Frontal cortex (tissue), 4 donors: ENCODE measurements at places on chromosomes 12 and 14. TPM values are rescaled to one million over a fixed set of nuclear protein-coding genes. Genes with fewer than 3 reads are reported as not detected.

The KRT79 gene
- not detected for total RNA-seq

The RDH16 gene
- total RNA-seq: 0.41 TPM

The KRT71 gene
- not detected for total RNA-seq

DNA sequence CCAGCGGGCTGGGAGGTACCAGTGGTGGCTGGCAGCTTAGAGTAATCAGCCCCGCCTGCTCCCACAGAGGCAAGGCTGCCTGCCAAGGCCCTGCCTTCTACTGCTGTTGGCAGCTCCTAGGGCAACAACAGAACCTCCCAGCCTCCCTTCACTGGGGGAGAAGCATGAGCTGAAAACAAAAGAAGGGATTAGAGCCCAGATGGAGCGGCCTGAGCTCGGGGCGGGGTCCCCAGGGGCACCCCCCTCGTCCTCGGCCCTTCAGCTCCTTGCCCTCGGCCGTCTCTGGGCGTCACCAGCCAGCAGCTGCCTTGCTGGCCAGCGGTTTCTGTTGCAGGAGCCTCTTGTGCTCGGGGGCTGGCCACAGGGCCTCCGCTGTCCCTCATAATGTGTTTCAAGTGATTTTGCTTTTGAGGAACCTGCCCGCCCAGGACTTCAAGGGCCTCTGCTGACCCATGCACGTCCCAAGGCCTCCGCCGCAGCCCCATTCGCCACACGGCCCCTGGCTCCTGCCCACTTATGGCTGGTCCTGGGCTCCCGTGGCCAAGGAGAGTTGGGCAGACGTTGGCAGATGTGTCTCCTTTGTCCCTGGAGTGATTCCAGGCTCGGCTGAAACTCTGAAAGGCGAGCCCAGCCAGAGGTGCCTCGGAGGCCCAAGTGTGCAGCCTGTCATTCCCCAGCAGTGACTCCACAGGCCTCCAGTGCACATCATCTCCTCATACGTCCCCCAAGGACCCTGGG is 49.7 kb downstream of the PSMA6 start:
- peak; percentile 79 for DNase-seq

- no peak for DNase-seq
Measured at GRCh38 chr12:105676694-105677093, 346.2 kb downstream of the C12orf75 start.

DNA sequence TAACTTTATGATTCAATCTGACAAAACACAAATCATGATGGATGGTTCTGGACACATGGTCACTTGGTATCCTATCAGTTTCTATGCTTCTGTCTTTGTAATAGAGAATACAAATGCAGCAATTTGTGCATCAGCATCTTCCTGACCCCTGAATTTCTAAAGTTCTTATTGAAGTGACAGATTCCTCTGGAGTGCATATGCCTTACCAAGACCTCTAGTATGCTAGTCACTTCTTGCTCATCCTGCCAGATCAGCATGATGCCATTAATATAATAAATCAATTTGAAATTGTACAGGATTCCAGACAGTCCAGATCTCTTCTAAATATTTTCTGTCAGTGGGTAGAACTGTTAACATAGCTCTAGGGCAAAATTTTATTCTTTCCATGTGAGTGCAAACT is 40.6 kb upstream of the GLIPR1 start:
- DNase-seq: no peak

GRCh38 chr12:46609674-46610073 is 216.1 kb downstream of the SLC38A4 start:
- DNase-seq: no peak

DNA sequence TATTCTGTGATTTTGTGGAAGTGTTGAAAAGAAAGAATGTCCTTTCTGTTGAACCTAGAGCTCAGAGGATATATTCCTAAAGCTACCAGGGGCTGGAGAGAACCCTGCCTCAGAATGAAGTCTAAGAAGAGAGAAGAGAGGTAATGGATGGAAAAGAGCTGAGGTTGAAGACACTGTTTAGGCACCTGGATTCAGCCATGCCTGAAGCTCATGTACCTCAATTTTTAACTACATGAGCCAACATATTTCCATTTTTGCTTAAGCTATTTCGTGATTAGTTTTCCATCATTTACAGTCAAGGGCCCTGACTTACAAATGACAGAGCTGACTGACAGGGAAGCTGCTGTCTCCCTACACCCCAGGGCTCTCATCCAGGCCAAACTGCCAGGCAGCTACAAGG is 10.7 kb downstream of the CAMKK2 start:
- no peak for DNase-seq

DNA sequence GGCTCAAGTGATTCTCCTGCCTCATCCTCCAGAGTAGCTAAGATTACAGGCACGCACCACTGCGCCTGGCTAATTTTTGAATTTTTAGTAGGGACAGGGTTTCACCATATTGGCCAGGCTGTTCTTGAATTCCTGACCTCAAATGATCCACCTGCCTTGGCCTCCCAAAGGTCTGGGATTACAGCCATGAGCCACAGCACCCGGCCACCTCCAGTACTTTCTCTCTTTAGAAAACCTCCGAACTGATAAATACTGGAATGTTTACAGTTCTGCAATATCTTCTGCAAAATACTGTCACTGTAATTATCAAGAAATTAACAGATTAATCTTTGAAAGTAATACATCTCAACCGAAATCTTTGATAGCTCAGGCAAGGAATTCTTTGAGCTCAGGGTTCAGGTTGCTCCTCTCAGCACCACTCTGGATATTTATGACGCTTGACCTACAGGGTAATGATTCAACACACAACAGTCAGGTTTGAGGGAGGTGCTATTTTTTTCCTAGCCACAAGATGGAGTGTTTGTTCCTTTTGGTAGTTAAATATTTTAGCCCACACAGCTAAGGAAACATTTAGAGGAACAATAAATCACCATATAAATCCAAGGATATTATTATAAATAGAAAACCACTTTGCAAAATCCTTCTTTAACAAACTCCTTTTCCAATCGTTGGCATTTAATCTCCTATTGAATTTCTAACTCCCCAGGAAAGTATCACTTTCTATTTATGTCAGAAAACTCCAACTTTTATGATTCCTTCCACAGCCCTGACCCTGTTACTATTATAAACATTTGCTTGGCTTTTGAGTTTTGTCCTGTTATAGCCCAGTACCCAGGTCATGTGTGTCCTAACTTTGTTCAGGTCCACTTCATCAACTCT is 48.6 kb upstream of the GTF2A1 start:
- peak; percentile 55 for DNase-seq

GRCh38 chr14:74710480-74710879 is 2.4 kb downstream of the AREL1 start:
- no peak for DNase-seq

DNA sequence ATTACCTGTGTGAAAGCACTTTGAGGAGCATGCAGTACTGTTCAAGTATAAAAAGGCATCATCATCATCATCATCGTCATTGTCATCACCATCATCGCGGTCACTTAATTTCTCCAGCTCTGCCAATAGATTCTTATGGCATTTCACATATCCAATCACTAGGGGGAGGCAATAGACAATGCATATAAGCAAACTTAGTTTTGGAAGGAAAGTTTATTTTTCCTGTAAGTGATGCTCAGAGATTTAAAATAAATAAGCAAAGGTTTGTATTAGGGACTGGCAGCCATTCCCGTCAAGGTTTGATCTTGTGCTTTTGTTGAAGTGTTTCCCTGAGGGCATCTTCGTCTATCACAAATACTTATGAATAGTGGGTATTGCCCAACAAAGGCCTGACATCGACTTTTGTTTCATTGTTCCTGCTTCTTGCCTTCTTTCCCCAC is 127.4 kb downstream of the KTN1 start:
- no peak for DNase-seq

DNA sequence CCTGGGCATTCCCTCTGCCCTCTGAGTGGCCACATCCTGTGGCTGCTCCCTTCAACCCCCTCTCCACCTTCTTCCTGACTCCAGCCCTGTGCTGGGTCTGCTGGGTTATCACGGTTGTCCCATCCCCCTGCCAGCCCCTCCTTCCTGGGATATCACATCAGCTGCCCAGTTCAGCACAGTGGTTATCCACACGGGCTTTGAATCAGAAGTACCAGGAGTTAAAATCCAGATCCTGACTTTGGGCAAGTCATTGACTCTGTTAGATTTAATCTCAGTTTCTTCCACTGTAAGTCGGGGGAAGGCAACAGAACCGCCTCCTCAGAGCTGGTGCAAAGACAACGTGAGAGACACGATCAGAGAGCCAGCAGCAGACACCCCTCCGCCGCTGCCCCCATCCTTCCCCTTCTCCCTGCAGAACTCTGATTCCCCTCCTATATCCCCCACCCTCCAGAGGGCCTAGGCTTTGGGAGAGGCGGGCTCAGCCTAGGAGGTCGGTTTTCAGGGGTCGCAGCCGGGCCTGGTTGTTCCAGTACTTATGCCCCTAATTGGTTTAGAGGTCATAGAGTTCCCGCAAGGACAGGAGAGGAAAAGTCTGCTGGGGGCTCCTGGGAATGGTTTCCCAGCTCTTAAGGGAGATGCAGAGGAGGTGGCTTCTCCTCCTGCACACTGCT is 42.5 kb downstream of the PRIMA1 start:
- no peak for DNase-seq

DNA sequence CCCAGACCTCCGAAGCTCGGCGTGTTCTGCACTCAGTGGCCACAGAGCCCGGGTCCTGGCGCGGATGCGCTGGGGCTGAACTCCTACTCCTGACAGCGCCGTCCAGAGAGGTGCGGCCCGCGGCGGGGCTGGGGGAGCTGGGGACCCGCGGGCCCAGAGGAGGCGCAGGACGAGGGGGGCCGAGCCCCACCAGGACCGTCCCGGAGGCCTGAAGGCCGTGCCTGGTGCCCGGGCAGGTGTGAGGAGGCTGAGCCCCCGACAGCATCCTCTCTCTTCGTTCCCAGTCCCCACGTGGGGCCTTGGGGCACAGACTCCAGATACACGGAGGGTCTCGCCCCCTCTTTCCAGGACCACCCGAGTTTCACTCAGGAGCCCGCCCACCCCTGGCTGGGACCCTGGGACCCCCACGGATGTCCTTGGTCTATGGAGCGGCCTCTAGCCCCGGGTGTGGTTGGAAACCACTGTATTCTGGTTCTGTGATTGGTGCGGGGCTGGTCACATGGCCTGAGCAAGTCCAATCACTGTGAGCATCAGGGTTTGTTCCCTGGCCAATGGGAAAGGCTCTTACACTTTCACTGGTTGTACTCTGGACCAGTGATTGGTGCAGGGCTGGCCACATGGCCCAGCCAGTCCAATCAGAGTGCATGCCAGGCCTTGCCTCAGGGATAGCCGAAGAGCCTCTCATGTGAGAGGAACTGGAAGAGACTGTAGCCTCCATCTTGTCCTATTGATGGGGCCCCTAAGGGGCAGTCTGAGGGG is 217.6 kb upstream of the SFSWAP start:
- no peak for DNase-seq

- no peak for DNase-seq
Measured at GRCh38 chr12:21888276-21888863, 52.9 kb downstream of the ABCC9 start.

- no peak for DNase-seq
Measured at GRCh38 chr12:30753233-30753632, 1.5 kb downstream of the CAPRIN2 start.

DNA sequence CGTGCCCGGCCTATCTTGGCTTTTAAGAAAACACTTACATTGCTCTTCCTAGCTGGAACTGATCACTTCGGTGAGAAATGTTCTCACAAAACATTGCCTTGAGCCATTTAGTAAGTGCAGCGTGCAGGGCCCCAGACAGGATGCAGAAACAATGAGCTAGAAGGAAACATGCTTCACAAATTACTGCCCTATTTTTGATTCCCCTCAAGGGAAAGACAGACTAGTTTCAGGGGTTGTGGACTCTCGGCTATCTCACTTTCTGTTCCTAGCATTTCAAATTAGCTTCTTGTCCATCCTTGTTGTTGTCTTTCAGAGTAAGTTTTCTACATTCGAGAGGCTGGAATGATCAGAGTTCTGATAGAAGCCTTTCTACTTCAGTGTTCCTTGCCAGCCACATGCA is 21.6 kb downstream of the TGFB3 start:
- DNase-seq: no peak

GRCh38 chr12:26162905-26163304 is 32.5 kb upstream of the SSPN start:
- no peak for DNase-seq

- DNase-seq: no peak
Measured at GRCh38 chr14:101029668-101030290, 126.3 kb upstream of the RTL1 start.

- DNase-seq: no peak
Measured at GRCh38 chr14:47917344-47917954, 242.0 kb upstream of the MDGA2 start.

DNA sequence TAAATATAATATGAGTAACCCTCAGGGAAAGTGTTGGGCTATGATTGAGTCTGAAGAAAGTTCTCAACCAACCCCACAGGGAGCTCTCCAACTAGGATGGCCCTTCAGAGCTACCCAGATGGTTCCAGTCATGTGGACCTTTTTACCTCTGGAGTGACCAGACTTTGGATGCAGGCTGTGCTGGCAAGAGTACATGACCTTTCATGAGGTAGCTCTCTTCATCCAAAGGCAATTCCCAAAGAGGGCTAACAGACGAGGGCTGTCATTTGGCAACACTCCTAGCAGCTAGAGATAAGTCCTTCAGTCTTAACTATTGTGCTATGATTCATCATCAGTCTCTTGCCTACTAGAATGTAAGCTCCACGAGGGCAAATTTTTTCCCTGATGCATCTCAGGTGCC is 75.4 kb downstream of the DUSP6 start:
- DNase-seq: no peak

- no peak for DNase-seq
Measured at GRCh38 chr12:127567531-127567930, 699.4 kb upstream of the TMEM132C start.

DNA sequence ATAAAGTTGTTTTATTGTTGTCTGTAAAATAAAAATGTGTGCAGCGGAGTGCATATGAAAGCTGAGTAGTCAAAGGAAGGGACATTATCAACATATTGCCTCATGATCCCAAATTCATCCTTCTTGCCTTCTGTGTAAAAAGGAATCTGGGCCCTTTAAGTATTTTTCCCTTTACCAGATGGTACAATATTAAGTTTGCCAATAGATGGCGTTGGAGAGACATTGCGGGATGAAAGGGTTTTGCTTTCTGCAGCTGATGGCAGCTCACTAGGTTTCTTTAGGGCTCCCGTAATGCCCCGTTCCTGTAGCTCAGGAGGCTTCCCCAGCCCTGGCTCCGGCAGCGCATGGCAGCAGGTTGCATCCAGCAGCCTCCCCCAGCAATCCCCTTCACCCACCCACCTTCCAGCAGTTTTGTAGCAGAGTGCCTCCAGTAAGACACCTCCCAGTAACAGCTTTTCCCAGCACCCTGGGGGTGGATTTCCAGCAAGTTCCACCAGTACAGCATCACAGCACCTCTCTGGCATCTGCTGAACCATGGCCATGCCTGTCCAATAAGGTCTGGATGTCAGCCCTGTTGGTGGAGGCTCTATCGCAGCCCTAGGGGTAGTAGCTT is 354.4 kb downstream of the MED13L start:
- no peak for DNase-seq
